ENCODE measurements at places on chromosomes 2 and 18.

- DNase-seq = peak; percentile 79
These were observed 52.3 kb downstream of the DIS3L2 start for GRCh38 chr2:232013701-232014353.

DNA sequence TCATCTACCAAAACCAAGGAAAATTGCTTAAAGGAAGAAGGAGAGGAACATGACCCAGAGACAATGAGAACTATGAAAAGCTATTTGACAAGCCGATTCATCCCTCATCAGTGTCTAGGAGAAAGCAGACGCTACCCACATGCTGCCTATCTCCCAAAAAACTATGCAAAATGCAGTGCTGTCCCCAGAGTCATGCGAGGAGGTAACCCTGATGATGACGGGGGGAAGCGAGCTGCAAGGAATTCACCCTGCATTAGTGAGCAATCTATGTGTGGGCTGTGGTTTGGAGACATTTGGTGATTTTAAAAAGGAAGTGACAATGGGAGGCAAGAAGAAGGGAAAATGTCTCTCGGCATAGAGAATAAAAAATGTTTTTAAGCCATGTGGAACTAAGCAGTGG lies 472.7 kb downstream of the CMPK2 start:
- no peak for DNase-seq

DNA sequence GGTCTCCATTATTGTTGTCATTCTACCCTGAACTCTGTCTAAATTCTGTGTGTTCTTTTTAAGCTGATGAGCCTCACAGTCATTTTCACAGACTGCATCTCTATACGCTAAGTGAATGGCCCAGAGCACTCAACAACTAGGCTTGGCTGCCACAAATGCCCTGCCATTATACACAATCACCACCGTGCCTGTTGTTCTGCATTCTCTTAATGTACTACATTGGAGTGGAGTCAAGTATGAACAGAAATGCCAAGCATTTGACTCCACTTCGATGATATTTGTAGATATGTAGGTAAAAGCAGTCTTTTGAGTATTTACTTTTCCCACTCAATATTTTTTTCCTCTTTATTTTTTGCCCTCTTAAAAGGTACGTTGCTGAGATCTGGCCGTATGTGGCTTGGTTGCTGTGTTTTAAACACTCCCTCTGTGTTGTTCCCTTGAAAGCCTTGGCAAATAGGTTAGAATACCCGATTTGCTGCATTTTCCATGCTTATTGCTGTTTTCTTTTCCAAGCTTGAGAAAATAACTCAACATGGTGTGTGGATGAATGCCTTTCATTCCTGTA lies 36.2 kb upstream of the TMEFF2 start:
- no peak for DNase-seq

GRCh38 chr2:232491139-232491780 lies 3.6 kb upstream of the ECEL1 start:
- DNase-seq = no peak

DNA sequence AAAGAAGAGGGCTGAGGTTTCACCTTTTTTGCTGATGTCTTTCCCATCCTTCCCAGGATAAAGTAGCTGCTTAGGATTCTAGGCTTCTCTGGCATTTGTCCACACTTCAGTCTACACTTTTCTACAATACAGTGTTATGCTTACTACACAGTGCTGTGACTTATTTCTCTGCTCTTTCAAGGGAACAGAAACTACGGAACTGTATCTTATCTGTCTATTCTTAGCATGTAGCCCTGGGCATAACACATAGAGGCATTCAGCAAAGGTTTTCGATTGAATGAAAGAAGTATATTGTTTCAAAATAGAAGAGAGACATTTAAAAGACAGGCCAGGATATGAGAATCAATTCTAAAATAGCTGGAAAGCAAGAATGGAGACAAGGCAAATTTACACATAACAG lies 110.9 kb downstream of the ARHGEF33 start:
- no peak for DNase-seq

GRCh38 chr2:14255135-14255820 lies 377.2 kb upstream of the LRATD1 start:
- no peak for DNase-seq

GRCh38 chr2:237665713-237666143 lies 38.3 kb downstream of the LRRFIP1 start:
- DNase-seq = no peak

DNA sequence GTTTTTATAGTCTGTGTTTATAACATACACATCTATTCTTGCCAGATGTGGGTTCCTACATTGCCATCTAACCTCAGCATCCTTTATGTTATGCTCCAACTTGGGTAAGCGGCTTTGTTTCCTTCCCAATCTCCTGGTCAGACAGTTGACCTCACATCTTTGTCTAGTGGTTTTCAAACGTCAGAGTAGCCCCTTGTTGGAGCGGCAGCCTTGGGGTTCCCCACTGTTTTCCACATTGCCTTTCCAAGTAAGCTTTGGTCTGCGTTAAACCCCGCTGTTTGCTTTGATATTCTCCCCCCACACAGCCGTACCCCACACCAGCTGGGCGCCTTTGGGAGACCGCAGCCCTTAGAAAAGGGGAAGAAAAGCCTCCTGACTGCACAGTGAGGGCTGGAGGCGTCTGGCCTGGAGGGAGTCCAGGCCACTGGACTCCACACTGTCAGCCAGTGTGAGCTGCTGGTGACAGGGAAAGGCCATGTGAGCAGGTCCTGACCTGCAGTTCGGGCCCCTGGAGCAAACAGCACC lies 83.3 kb downstream of the MALT1 start:
- no peak for DNase-seq

- DNase-seq = no peak
These were observed 2.6 kb upstream of the UBE2F start for GRCh38 chr2:237964194-237964577.

DNA sequence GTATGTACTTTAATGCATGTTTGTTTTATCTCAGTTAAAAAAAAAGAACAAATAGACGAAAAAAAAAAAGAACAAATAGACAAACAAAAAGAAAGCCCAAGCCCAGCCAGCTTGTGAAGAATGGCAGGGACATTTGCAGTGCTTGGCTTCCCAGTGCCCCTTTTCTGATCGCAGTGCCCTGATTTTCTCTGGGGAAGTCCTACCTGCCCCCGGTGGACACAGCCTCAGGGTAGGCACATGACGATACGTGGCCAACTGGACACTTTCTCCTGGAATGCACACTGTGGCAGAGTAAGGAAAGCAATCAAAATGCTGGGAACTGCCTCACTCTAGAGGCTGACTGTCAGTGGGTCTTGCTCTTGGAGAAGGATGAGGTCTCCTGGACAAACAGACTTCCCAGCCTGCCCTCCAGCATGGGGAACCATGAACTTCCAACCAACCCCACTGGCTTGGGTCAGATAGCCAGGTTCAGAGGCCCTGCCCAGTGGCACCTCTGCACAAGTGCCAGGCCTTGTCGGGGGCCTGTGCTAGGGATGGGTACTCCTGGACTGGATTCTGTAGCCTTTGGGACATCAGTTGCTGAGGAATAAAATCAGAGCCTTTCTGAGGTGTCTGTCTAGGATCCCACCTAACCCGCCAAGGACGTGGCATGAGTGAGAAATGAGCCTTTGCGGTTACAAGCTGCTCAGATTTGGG lies 76.7 kb downstream of the INHBB start:
- DNase-seq = no peak

DNA sequence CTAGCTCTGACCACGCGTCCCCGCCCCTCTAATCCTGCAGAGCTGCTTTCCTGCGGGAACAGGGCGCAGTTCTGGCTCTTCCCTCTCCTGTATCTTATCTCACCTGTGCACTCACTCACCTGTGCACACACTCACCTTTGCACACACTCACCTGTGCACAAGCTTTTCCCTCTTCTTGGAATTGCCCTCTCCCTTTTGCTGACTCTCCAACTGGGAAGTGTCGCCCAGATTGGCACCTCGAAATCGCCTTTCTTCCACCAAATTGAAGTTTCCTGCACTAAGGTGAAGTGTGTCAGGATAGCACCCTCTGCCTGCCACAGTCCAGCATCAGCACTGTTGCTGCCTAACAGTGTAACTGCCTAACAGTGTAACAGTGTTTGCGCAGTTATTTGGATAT lies 566 bp upstream of the CMPK2 start:
- DNase-seq = no peak

- no peak for DNase-seq
These were observed 165.2 kb downstream of the MREG start for GRCh38 chr2:215848146-215848545.

DNA sequence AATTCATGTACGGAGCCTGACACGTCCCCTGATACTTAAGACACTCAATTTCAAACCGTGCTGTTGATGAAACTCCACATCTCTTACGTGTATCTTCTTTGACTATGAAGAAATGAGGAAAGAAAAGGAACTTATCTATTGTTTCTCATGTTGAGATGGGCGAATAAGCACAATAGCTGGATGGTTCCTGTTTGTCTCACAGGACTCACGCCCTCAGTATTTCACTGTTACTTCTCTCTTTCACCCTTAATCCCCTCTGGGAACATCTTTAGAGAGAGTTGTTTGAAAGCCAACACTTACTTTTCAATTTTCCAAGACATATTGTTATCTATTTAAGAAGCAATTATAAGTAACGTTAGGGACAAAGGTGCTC lies 99.8 kb downstream of the COPS8 start:
- no peak for DNase-seq

DNA sequence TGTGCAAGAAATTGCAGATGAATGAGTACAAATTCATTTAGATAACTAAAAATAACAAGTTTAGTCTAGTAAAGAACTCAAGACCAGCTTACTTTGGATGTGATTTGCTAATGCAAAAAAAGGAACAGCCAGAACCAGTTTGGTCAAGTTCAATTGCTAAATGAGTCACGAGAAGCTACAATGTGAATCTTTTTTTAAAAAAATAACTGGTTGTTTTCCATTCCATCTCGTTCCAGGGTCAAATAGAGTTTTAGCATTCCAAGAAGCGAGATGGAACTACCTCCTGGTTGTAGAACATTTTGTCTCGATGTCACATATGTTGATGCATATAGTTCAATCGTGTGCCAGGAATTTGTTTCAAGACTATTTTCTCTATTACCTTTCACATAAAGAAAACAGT lies 65.0 kb upstream of the IKZF2 start:
- no peak for DNase-seq

GRCh38 chr2:47639467-47639866 lies 143.5 kb upstream of the MSH6 start:
- DNase-seq = no peak

DNA sequence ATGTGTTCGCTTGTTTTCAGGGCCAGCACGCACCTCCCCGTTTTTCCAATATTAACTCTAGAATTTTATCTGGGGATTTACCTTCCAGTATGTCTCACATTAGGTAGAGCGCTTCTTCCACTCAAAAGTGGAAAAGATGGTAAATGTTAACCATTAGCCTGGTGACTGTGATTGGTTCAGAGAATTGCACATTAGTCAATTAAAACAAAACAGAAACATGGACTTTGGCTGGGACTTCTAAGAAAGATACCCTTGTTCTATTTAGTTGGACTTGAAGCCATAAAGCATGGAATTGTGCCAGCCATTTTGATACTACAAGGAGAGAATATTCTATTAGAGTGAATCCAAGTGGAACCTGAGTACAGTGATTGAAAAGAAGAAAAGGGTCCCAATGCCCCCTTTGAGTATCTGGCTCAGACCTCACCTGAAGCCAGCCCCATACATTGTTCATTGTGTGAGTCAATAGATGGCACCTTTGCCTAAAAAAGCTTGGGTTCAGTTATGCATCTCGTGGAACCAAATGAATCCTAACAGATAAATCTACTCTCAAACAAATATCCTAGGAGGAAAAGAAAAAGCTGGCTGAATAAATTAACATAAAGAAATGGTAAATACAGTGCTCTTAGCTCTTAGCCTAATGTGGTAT lies 354.3 kb downstream of the IRS1 start:
- no peak for DNase-seq

DNA sequence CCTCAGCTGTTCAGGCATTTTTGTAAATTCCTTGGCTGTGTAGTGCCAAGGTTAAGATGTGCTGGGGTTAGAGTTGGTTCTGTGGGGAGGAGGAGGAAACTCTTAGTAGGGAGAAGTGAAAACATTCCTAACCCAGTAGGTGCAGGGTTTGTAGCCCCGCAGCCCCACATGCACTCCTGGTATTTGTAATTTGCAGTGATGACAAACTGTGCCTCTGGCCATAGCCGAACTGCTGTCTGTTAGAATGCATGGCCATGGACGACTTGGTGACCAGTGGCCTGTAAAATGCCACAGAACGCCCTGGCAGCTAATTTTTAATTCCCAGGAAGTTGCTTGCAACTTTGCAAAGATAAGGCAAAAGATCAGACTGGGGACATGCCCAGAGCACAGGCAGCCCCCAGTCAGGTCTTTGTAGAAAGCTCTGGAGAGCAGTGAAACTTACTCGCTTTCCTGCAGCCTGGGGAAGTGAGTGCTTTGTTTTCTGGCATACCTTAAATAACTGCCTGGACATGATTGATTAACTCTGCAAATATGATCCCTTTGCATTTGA lies 38.4 kb downstream of the LYPD6B start:
- DNase-seq = no peak

DNA sequence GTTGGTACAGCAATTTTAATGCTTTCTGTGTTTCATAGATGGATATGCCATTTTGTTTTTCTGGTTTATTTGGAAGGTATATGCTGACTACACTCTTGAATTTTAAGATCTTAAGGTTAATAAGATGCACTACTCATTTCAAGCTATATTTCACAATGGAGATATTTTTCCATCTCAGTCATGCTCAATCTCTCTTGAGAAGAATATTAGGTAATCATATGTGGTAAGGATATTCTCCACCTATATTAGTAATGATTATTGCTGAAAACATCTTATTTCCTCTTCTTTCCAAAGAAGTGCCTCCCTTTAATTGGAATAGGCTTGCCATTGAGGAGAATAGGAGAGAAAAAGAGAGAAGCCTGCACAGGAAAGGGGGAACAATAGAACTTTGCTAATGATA lies 40.1 kb downstream of the EPB41L3 start:
- no peak for DNase-seq

GRCh38 chr2:64112016-64112415 lies 32.2 kb downstream of the PELI1 start:
- DNase-seq = no peak

- no peak for DNase-seq
These were observed 91.1 kb downstream of the DTNB start for GRCh38 chr2:25582077-25582830.

DNA sequence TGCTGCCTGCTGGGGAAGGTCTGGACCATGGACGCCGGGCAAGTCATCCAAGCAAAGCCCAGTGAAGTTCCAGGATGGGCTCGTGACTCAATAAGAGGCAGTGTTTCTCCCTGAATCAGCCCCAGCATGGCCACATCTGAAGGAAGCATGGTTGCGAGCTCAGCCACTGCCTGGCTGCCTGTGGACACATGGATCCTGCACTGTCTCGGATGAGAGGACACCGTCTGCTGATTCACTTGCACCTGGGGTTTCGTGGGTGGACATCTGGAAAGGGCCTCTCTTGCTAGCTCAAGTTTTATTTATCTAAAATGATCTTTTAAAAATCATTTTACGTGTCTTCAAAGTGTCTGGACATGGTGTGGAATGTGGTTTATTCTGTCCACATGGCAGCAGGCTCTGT lies 224.8 kb upstream of the FN1 start:
- no peak for DNase-seq

- DNase-seq = no peak
These were observed 447 bp downstream of the GGCX start for GRCh38 chr2:85560812-85561279.

- DNase-seq = no peak
These were observed 193.2 kb downstream of the CCDC85A start for GRCh38 chr2:56376699-56377665.

Measured in RPMI8226 (cell line).